ENCODE measurements at places on chromosomes 3 and 15.
A peak's percentile ranks its signal among the peaks of the same experiment; 100 is the strongest.

GRCh38 chr3:194129581-194130133, 6.3 kb upstream of the HES1 start:
- DNase-seq, result no peak

- no peak for DNase-seq
Observed at GRCh38 chr3:13241621-13242363, 168.6 kb upstream of the IQSEC1 start.

DNA sequence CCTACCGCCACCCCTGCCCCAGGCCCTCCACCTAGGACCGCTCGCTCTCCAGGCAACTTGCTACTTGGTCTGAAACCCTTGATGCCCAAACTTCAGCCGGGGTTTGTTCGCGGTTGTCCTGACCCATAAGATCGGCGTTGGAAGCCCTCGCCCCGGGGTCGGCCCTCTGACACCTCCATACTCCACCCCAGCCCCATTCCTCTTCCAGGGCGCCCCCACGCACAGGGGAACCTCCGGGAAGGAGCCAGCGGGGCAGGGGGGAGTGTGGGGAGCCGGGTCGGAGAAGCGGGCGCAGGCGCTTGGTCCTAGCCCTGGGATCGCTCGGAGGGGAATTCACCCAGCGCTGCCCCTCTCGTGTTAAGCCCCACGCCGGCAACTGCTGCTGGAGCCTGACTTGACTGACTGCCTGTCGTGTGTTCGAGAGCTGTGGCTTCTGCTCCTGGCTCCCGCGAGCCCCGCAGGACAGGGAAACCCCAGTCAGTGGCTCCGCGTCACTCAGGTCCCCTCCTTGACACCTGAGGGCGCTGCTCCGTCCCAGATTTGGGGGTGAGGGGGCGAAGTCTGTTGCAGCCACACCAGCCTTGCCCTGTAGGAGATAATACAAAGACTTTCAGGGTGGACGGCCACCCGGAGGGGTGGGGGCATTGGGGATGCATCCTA, 675 bp downstream of the RYR3 start:
- no peak for DNase-seq

- DNase-seq, result no peak
Observed at GRCh38 chr3:188956839-188957489, 214.8 kb upstream of the TPRG1 start.

GRCh38 chr3:10950476-10951294, 41.9 kb upstream of the SLC6A1 start:
- no peak for DNase-seq

DNA sequence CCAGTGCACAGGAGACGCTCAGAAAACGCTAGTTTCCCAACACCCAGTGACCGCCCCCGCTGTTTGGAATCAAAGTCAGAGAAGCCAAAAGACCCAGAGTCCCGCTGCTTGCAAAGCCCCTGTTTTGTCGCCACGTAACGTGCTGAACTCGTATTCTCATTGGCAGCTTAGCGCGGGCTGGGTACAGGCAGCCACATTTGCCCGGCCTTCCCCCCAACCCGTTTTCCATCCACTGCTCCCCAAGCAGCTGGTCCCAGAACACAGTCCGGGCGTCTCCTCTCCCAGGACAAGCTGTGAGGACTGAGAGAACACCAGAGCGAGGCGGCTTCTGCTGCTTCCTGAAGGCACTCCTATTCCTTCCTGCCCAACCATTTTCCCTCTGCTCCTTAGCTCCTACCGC, 54.8 kb downstream of the RASGRF1 start:
- DNase-seq, result no peak

DNA sequence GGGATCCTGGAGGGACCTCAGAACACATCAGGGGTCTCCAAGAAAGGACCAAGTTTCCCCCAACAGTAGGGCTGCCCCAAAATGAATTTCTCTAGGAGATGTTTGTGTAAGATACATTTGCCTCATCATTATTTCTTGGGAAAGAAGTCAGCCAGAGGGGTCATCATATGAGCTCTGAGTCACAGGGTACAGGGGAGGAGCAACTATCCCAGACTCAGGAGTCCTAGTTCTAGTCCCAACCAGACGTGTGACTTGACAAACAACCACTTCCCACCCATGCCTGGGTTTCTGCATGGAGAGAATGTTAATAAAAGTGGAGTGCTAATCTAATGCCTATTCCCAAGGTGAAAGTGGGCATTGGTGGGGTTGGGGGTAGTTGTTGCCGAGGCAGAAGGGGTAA, 144.1 kb downstream of the ALDH1A2 start:
- DNase-seq, result no peak

- DNase-seq, result no peak
Observed at GRCh38 chr3:12451481-12451880, 32.8 kb upstream of the TSEN2 start.

- no peak for DNase-seq
Observed at GRCh38 chr15:86649277-86649676, 569.6 kb downstream of the AGBL1 start.

- DNase-seq, result no peak
Observed at GRCh38 chr3:149620291-149621020, 37.4 kb downstream of the WWTR1 start.

GRCh38 chr3:157872902-157873301, 233.3 kb downstream of the SHOX2 start:
- no peak for DNase-seq

- DNase-seq, result no peak
Observed at GRCh38 chr3:183044547-183045229, 54.6 kb downstream of the MCCC1 start.

DNA sequence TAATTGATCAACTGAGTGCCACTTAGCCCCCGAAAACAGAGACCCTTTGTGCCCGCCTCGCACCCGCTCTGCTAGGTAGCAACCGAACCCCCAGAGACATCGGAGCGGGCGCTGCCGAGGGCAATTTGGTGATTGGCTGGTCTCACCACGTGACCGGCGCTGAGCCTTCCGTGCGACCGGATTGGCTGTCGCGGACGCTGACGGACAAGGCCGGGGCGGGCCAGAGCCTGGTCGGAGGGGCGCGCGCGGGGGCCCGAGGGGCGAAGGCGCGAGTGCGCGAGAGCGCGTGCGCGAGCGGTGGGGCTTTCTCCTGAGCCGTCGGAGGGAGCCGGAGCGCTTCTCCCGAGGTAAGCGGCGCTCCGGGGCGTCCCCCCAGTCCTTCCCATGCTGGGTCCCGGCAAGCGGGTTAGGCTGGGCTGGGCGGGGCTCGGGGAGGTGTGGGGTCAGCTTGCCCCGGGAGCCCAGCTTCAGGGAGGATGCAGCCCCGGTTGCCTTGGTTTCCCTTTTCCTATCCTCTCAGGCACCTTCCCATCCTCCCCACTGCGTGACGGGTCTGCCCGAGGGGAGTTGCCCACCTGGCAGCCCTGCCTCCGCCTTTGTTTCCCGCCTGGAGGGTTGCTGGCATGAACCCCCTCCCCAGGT, at the start of gene TMEM108:
Gene TMEM108, plus strand, starts transcription at position 303 of the 642 bp plus-strand sequence.
- DNase-seq, result peak; percentile 71

DNA sequence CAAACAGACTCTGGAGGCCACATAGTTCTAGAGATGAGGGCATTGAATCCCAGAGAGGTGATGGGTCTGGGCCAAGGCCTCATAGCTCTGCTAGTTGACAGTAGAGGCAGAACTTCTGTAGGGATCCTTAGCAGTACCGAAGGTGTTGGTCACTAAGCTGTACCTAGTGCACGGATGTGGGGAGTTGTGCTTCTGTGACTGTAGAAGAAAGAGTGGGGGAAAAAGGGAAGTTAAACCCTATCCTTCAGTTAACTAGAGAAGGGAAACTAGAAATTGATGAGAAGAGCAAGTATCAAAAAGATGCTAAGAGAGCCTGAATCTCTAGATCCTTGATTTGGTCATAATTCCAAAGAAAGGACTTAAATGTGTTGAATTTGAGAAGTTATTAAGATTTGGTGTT, 186.7 kb downstream of the NFKBIZ start:
- no peak for DNase-seq

Data from activated CD8-positive, alpha-beta memory T cell treated with anti-CD3 and anti-CD28 coated beads, Interleukin-2, amount 50 U/mL, for 48 hours (primary cell).